ENCODE measurements at places on chromosomes 13 and 19.

GRCh38 chr13:108897955-108898354 lies 268.5 kb downstream of the MYO16 start:
- DNase-seq = peak; percentile 53

GRCh38 chr13:31154939-31155338 lies 6.8 kb downstream of the HSPH1 start:
- peak; percentile 34 for DNase-seq

- DNase-seq = no peak
Measured at GRCh38 chr13:28316129-28316528, 177.8 kb downstream of the PAN3 start.

DNA sequence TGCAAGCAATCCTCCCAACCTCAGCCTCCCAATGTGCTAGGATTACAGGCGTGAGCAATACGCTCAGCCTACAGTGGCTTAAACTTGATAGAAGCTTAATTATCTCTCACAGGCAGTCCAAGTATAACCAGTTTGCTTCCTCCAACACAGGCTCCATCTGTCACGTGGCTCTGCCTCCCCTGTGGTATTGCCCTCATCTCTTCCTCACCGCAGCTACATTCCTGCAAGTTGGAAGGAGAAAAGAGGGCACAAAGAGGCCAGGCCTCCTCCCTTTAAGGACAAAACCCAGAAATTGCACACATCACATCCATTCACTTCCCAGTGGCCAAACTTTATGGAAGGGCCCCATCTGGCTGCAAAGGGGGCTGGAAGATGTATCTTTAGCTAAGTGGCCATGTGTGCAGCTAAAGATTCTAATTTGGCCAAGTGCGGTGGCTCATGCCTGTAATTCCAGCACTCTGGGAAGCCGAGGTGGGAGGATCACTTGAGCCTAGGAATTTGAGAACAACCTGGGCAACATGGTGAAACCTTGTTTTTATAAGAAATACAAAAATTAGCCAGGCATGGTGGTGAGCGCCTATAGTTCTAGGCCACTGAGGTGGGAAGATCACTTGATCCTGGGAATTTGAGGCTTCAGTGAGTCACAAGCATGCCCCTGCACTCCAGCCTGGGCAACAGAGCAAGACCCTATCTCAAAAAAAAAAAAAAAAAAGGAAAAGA lies 3.1 kb upstream of the SDHAF1 start:
- DNase-seq = no peak

DNA sequence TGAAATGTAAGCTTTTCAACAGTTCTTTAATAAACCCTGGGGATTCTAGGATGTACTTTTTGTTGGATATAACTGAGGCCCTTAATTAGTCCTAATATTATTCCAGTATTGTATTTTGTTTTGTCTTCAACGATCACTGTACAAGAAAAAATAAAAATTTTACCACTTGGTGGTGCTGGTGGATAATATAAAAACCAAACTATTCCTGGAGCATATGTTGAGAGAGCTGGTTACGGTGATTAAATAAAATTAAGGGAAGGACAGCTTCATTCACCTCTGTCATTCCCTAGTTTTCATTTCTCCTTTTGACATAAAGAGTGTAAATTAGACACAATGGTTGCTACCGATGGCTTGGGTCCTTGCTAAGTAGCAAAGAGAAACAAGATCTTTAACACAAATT lies 598.6 kb upstream of the PCDH20 start:
- peak; percentile 1 for DNase-seq

DNA sequence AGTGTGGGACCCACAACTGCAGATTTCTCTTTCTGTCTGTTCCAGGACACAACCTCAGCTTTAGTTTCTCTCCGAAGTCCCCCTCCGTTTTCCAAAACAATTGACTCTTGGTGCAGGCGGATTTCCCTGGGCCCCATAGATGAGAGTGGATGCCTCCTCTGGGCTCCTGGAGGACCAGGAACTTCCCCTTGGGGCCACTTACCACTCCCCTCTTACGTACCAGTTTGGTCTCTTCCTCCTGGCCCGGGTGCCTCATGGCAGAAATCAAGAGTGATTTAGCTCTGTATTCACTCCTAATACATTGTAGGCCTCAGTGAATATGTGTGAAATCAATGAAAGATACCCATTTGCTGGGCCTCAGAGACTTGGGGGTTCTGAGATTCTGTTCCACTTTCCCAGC lies 34.4 kb downstream of the PPP2R1A start:
- no peak for DNase-seq

DNA sequence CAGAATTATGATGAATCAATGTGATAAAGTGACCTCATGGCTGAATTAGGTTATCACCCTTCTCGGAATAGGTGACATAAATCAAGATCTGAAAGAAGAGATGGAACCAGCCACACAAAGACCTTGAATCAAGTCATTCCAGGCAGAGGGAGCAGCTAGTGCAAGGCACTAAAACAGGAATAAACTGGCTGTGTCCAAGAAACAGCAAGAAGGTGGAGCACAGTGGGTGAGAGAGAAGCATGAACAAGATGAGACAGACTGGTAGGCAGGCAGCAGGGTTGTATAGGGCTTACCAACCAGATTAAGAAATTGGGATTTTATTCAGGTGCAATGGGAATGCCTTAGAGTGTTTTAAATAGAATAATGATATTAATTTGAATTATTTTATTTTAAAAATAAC lies 470.3 kb downstream of the PCDH20 start:
- no peak for DNase-seq

- DNase-seq = peak; percentile 47
Measured at GRCh38 chr13:101150998-101151397, 265.3 kb downstream of the NALCN start.

GRCh38 chr19:5144545-5145179 lies 175.7 kb downstream of the KDM4B start:
- no peak for DNase-seq

DNA sequence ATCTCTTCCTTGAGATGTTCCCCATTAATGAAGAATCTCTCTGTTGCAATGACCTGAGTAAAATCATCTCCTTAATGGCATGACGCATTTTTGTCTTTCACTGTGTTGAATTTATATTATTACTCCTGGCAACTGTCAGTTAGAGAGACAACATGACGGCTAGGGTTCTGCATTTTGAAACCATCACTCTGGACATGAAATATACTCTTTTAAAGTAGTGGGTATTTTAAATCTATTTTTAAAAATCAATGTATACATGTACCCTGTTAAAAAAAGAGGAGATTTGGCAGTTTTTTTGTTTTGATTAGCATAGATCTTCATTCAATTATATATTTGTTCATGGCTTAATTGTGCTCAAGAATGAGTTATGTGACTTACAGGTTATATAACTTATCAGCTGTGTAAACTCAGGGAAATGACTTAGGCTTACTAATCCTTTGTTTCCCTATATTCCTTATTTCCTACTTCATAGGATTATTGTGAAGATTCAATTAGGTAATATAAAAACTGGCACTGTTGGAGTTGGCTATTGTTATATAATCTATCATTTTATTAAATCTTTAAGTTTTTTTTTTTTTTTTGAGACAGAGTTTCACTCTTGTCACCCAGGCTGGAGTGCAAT lies 632.0 kb upstream of the SPRY2 start:
- no peak for DNase-seq

DNA sequence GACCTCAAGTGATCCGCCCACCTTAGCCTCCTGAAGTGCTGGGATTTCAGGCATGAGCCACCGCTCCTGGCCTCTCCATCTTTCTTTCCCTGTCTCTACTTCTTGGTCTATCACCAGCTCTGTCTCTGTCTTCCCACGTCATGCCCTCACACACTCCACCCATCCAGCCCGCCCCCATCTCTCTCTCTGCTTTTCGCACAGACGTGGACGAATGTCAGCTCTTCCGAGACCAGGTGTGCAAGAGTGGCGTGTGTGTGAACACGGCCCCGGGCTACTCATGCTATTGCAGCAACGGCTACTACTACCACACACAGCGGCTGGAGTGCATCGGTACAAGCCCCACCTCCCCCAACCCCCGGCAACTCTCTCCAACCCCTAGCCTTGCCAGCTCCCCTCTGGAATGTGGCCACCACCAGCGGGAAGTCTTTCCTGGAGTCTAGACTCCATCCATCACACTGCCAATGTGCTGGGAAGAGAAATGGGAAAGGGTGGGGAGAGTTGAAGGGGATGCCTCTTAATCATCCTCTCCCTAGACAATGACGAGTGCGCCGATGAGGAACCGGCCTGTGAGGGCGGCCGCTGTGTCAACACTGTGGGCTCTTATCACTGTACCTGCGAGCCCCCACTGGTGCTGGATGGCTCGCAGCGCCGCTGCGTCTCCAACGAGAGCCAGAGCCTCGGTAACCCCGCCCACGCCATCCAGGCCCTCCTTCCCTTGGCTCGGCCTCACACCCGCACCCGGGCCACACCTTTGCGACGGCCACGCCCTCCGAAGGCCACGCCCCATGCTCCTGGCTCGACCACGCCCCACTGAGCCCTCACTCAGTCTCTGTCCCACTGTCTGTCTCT lies 22.5 kb downstream of the LTBP4 start:
- DNase-seq = no peak

DNA sequence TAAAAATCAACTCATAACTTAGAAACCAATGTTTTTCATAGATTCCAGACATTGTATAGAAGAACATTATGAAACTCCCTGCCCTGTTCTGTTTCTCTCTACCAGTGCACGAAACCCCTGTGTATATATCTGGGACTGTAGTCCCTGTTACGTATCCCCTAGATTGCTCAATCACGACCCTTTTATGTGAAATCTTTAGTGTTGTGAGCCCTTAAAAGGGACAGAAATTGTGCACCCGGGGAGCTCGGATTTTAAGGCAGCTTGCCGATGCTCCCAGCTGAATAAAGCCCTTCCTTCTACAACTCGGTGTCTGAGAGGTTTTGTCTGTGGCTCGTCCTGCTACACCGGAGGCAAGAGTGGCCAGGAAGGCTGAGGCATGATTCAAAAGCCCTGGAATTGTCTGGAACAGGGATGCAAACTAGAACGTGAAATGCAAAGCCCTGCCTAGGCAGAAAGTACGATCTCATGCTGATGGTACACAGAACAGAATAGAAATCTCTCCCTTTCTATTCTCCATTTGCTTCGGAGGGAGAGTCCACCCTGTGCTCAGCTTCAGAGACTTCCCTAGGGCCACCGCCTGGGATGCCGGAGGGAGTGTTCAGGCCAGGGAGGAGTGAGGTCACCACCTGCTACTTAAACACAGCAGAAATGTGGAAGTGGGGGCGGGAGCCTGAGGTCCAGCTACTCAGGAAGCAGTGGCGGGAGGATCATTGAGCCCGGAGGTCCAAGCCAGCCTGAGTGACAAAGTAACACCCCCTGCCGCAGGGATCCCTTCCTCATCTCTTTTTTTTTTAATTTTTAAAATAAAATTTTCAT lies 758 bp upstream of the ZNF888 start:
- DNase-seq = peak; percentile 45

GRCh38 chr19:18657590-18658365 lies 20.9 kb downstream of the KLHL26 start:
- DNase-seq = peak; percentile 79

DNA sequence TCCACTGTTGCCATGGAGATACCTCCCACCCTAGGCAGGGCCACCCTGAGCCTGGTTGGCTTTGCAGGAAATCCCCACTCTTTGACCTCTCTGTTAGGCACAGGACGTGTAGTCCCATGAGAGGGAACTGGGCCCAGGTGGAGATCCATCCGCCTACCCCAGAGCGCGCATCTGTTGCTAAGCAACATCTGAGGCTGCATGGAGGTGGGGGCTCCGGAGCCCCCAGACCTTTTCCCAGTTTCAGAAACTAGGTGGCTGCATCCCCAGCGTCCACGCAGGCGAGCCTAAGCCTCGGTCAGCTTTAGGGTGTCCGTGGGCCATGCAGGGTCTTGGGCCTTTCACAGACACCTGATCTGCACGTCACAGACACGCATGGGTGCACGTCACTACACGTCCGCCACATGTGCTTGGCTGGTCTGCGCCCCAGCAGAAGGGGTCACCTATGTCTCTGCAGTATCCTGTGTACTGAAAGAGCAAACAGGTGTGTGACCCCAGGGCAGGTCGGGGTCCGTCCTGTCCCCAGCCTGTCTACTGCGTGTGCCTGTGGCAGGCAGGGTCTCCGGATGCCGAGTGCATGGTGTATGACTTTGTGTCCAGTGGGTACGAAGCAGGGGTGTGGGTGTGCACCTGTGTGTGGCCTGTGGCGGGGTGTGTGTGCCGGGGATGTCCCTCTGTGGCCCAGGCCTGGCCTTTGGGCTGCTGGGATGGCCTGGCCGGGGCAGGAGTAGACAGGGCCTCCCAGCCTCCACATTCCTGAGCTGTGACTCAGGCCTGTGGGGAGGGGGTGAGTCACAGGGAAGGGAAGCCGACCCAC lies 4.1 kb upstream of the CIRBP start:
- peak; percentile 85 for DNase-seq

GRCh38 chr13:113176280-113176679 lies 17.8 kb downstream of the PROZ start:
- no peak for DNase-seq

GRCh38 chr19:49588365-49589122 lies 2.4 kb upstream of the PRR12 start:
- DNase-seq = no peak

DNA sequence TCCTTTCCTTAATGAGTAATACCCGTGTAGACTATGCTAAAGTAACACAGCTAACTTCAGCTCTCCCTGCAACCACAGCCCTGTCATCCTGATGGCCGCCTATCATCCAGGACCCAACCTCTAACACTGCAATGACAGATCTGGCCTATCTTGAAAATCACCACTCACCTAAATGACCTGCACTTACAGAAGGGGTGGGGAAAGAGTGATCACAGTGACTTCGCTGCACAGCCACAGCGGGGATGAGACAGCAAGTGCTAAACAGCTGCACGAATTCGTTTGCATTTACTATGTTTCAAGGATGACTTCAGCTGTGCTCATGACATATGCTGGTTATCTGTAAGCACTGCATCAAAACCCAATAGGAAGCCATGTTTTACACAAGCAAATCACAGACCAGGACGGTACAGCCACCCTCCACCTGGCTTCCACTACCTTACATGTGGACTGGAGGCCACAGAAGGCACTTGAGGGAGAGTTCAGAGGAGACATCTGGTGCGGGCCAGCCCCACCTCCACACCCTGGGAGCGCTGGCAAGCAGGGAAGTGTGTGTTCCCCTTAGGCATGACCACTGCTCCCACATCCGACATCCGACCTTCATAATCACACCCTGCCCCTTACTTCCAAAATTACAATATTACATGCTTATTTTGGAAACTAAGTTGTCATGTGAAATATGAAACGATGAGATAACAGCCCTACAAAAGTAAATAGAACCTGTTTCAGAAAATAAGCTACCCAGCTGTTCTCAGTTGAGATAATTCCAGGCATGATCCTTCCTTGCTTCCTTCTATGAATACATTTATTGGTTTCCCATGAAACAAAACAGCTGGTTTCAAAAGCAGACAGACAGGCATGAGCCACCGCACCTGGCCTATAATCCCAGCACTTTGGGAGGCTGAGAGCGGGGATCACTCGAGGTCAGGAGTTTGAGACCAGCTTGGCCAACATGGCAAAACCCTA lies 95.7 kb downstream of the STK24 start:
- peak; percentile 59 for DNase-seq

- DNase-seq = no peak
Measured at GRCh38 chr13:22000191-22000590, 329.3 kb downstream of the FGF9 start.

DNA sequence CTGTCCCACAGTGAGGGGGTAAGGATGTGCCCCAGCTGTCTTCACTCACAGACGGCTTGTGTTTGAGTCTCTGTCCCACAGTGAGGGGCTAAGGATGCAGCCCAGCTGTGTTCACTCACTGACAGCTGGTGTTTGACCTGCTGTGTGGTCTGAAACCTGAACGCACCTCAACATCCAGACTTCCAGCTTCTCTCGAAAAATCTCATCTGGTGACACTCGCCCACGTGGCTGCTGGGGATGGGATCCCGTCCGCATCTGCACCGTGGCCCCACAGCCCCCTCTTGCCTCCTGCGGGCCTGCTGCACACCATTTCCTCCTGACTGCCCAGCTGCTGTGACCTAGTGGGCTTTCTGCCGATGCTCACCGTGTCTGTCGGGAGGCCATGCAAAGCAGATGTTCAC lies 27.3 kb downstream of the CHAF1A start:
- DNase-seq = no peak
